NCI-H82 (cell line): ENCODE measurements at places on chromosomes 7 and 10.

- no peak for DNase-seq
These were observed 222.3 kb downstream of the SNX10 start for GRCh38 chr7:26513948-26514347.

GRCh38 chr10:57119684-57120083 lies 758.6 kb upstream of the ZWINT start:
- no peak for DNase-seq

- no peak for DNase-seq
These were observed 17.6 kb upstream of the AOAH start for GRCh38 chr7:36741866-36742265.

DNA sequence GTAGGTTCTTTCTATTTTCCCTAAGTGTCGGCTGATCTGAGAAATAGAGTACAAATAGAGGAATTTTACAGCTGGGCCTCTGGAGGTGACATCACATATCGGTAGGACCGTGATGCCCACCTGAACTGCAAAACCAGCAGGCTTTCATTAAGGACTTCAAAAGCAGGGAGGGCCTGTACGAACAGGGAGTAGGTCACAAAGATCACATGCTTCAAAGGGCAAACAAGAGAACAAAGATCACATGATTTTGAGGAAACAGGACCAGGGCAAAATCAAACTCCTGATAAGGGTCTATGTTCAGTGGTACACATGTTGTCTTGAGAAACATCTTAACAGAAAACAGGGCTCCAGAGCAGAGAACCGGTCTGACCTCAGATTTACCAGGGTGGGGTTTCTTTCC lies 88.9 kb downstream of the CNNM2 start:
- no peak for DNase-seq

- DNase-seq, result no peak
These were observed 20.0 kb upstream of the CXCL12 start for GRCh38 chr10:44404741-44405437.

DNA sequence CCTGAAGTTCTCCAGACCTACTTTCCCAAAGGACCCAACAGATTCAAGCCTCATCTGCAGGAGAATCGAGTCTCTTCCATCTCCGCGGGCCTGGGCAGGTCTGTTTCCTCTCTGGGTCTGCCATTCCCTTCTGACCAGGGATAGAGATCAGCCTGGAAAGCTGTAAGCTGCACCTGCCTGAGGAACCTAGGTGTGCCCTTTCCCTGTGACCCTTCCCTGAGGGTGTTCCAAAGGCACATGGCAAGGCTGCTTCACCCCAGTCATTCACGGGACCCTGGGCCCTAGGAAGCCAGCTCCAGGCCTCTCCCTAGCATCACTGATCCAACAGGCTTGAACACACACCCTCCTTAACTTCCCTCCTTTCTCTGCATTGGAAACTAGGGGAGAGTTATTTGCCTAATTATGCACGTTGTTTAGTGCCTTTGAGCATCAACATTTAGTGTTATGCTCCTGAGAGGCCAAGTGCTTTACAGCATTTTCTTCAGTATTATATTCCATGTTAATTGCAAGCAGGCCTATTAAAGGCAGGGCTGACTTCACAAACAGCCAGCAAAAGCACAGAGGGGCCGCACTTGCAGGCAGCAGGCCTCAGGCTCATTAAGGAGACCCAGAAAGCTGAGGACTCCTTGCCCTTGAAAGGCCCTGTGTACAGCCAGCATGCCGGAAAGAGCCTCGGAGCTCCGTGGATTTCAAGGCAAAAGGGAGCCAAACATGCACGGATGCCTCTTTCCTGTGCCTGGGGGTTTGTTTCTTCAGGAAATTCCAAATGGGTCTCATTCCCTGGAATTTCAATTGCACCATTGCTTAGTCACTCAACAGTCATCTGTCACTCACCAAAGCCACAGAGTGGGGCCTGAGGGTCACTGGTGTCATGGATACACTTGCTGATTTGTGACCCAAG lies 91.0 kb upstream of the FAM20C start:
- DNase-seq, result no peak

- peak; percentile 79 for DNase-seq
These were observed at the start of gene FUOM for GRCh38 chr10:133357285-133358161. TSS of gene FUOM (minus strand) at chr10:133358019. CDS start at chr10:133358007, 12 bp downstream.

- no peak for DNase-seq
These were observed 342.0 kb upstream of the PODXL start for GRCh38 chr7:131898418-131898817.

- peak; percentile 46 for DNase-seq
These were observed 137.9 kb upstream of the HDAC9 start for GRCh38 chr7:18357691-18358090.

DNA sequence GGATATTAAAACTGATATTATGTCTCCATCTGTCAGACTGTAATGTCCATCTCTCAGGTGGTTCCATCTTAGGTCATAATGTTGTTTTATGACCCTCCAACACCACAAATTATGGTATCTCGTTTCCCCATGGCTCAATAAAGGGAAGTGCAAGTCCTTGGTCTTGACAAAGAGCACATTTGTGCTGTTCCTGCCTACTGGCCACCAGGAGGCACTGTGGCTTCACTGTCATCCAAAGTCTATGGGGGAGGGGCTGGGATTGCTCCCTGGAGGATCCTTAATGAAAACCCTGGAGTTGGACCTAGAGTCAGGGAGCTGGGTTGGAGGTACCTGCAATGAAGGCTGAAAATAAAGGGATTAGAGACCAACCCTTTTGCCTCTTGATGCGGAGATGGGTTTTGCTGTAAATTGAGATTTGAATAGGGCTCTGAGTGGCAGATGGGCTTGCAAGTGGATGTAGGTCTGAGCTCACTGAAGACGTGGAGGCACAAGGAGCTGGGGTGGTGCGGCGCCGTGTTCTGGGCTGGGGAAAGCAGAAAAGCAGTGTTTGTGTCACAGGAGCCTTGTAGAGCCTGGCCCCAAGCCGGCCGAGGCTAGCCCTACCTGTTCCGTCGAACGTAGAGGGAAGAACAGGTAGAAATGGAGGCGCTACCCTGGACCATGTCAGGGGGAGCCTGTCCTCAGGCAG lies 180.5 kb upstream of the PRSS58 start:
- DNase-seq, result peak; percentile 78

- DNase-seq, result no peak
These were observed 61.4 kb upstream of the STEAP1B start for GRCh38 chr7:22561321-22561811.

DNA sequence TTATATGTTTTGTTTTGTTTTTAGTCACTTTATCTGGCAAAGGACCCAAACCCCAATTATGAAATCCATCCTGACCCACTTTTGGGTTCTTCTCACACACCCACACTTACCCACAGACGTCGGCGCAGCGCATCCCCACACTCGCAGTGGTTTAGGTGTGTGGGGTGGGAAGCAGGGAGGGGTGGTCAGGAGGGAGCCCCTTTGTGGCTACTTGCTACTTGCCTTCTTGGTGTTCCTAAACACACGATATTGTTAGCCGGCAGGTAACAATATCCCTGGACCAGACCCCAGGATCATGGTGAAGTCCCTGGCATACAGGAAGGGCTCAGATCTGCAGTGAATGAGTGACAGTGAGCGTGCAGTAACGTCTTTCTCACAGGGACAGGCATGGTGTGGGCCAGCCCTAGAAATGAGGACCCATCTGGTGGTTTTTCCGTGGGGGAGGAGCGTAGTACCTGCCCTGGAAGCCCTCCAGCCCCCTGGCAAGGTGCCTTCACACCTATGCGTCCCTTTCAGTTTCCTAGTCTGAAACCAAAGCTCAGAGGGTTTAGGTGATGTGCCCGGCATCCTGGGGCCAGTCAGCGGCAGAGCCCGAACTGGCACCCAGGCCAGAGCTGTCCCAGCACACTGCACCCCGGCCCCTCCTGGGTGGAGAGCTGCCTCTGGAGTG lies 4.4 kb downstream of the SPOCK2 start:
- no peak for DNase-seq

- DNase-seq, result peak; percentile 45
These were observed 71.4 kb upstream of the PRSS58 start for GRCh38 chr7:142329062-142329790.

DNA sequence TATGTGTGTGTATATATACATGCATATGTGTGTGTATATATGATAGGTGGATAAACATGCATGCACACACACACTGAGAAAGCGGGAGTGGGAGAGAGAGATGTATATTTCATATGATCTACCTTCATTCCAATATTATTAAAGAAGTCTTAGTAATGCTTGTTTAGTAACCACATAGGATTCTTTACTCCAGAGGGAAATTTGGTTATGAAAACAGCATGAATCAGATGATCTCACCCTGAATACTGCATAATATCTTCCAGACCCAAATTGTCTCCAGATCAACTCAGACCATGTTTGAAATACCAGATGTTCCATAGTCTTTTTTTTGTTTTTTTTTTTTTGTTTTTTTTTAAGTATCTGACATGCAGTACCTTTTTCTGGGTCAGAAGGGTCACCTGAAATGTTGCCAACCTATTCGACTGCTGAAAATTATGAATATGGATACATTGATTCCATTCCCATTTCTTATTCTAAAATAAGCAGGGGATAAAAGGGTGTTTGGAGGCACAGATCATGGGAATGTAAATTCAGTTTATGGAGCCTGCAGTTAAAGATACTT lies 17.4 kb downstream of the TES start:
- DNase-seq, result no peak

- no peak for DNase-seq
These were observed 3.1 kb upstream of the CAPZA2 start for GRCh38 chr7:116859323-116859722.

GRCh38 chr10:102918817-102919245 lies 737 bp downstream of the CNNM2 start:
- peak; percentile 43 for DNase-seq

- peak; percentile 79 for DNase-seq
These were observed 132.5 kb downstream of the RELN start for GRCh38 chr7:103856929-103857328.

DNA sequence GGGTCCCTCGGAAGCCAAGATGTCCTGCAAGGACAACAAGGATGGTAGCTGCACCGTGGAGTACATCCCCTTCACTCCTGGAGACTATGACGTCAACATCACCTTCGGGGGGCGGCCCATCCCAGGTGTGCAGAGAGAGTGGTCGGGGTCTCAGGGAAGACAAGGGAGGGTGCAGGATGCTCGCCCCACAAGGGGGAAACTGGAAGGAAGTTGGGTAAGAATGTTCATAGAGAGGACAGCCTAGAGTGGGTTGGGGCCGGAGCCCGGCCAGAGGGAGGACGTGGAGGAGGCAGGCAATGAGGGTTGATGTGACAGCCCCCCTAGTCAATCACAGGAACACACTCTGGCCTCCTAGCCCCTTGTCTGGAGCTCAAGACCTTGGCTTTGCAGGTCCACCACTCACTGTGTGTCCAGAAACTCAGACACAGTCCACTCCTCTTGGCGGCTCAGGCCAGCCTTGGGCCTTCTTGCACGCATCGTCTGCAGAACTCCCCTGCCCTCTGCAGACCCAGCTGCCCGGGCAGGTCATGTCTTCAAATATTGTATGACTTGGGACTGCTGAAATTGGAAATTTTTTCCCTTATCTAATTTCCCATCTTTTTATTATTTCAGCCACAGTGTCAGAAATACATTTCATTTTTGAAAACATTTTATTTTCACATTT lies 15.7 kb upstream of the ATP6V1F start:
- DNase-seq, result no peak

DNA sequence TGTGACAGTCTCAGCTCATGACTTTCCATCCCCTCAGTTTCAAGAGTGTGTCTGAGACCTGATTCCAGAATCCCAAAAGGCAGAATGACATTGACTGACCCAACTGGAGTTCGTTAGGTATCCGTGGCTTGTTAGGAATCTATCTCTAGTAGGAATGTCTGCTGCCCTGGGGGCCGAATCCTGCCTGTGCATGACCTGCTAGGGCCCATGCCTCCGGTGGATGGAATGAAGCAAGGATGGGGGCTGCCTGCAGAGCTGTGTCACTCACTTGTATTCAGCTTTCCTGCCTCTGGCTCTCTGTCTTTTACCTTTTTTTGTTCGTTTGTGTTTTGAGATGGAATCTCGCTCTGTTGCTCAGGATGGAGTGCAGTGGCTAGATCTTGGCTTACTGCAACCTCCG lies 129.5 kb downstream of the SDK1 start:
- DNase-seq, result no peak

GRCh38 chr10:128934492-128934891 lies 532.5 kb upstream of the MGMT start:
- DNase-seq, result no peak

- no peak for DNase-seq
These were observed 207.7 kb upstream of the BMPER start for GRCh38 chr7:33697616-33698015.

DNA sequence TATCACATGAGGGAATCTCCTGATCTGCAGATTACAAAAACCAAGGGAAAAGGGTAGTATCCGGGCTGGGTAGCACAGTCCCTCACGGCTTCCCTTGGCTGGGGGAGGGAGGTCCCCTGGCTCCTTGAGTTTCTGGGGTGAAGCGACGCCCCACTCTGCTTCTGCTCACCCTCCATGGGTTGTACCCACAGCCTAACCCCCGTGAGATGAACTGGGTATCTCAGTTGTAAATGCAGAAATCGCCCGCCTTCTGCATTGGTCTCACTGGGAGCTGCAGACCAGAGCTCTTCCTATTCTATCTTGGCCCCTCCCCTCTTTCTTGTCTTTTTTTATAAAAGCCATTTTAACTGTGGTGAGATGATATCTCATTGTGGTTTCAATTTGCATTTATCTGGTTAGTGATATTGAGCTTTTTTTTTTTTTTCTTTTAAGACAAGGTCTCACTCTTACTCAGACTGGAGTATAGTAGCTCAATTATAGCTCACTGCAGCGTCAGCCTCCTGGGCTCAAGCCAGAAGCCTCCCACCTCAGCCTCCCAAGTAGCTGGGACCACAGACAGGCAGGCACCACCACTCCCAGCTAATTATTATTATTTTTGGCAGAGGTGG lies 87.8 kb downstream of the ABCC2 start:
- DNase-seq, result no peak

GRCh38 chr10:83253011-83253671 lies 886.2 kb upstream of the GHITM start:
- DNase-seq, result no peak

- DNase-seq, result no peak
These were observed 47.3 kb upstream of the ZMIZ1 start for GRCh38 chr10:79021331-79021907.
